Activated T-cell treated with anti-CD3 and anti-CD28 coated beads, Interleukin-2, amount 50 U/mL, for 4 hours (primary cell): ENCODE measurements at places on chromosomes 1 and 21.

DNA sequence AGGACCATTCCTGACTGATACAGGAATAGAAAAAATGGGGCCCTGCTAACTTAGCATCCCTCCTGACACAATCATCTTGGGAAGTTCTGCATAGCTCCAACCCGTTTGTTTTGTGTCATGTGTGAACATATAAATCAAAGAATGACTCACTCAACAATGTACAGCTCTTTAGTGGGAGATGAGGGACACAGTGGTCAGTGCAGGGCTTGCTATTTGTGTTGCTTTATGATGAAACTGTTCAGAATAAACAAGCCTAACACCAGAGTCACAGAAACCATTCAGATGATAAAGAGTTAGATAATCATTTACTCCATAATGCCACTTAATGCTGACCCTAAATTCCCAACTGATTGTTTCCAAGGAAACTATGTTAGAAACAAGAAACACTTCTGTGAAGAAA, 154.2 kb upstream of the ZNHIT6 start:
- DNase-seq = no peak

- DNase-seq = no peak
Observed at GRCh38 chr1:244435562-244436205, 16.0 kb downstream of the ADSS2 start.

- no peak for DNase-seq
Observed at GRCh38 chr1:113488576-113489177, 98.4 kb downstream of the MAGI3 start.

- no peak for DNase-seq
Observed at GRCh38 chr21:21373969-21374368, 375.8 kb downstream of the NCAM2 start.

- no peak for DNase-seq
Observed at GRCh38 chr21:45849651-45850050, 131.9 kb upstream of the COL6A1 start.

- no peak for DNase-seq
Observed at GRCh38 chr1:107748531-107748930, 216.4 kb downstream of the VAV3 start.

DNA sequence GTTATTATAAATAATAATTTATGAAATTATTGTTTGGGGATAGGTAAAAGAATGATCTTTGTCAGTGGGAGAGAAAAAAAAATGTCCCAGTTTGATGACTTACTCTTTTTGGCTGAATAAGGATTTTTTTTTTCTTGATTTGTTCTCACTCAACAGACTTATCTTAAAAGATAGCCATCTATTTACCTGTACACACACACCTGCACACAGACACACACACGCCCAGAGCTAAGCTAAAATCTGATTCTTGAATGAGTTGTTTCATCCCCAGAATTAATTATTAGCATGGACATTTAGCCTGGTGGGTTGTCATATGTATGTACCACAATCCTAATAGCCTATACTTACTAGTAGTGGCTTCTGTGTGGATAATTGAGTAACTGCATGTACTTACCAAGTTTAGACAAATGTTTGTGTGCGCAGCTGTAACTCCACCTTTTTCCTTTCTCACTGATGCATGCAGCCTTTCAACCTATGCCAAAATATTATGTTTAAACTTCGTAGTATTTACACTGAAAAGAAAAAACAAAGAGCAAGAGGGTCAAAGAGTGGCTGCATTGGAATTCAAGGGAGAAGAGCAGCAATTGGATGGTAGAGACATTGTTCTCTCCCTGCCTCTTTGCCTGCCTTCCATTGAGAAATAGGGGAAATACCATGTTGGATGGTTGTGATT, 174.3 kb downstream of the ADGRL2 start:
- no peak for DNase-seq

GRCh38 chr1:59034925-59035324, 251.1 kb upstream of the JUN start:
- DNase-seq = no peak

DNA sequence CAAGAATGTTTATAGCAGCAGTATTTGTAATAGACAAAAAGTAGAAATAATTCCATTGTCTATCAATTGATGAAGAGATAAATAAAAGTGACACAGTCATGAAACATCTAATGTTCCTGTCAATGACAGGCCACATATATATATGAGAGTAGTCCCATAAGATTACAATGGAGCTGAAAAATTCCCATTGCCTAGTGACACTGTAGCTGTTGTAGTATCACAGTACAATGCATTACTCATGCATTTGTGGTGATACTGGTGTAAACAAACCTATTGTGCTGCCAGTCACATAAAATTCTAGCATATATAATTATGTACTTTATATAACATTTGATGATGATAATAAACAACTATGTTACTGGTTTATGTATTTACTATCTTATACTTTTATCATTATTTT, 141.9 kb upstream of the LYPLAL1 start:
- DNase-seq = no peak

DNA sequence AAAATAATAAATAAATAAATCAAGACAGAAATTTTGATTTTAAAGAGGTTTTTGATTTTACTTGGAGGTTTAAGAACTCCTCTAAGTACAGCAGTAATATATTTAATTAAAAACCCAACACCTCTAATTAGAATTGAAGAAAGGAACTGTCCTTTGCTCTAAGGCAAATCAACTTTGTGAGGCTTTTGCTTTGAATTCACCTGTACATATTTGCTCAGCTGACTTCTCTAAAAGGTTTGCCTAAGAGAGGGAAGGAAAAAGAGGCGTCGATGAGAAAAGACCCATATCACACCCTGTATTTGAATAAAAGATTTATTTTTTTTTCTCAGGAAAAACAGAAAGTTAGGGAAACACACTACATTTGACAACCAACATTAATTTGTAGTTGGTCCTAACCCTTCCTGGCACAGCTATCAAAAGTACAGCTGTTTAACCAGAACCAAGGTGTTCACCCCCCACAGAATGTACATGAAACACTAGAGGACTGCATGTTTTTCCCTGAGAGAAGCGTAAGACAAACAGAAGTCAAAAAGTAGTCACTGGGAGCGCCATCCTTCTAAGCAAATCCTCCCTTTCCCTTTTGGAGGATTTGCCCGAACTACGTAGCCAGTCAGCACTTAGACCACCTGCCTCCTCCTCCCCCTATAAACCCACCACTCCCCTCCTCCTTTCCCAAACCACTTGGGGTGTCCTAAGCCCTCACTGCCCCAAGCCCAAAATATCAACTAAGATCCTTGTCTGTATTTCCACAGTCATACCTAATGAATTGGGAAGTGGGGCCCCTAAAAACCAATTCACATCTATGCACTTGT, 4.9 kb downstream of the MCL1 start:
- DNase-seq = no peak

DNA sequence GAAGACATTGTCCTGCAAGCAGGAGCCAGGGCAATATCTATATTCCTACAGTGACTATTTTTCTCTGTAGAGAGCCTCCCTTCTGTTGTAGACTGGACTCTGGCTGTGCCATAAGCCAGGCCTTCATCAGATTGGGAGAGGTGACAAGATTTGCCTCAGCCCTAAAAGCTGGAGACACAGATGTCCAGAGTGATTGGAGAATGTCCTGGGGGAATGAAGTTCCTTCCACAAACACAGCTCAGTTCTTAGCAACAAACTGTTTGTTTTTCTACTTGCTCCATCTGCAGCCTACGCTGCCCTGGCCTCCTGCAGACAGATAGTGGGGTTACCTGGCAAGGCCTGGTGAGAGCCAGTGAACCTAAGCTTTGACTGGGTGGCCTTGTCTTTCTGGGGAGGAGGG, 29.9 kb upstream of the SNX27 start:
- DNase-seq = no peak

GRCh38 chr1:11730429-11730891, 5.5 kb upstream of the AGTRAP start:
- DNase-seq = no peak

DNA sequence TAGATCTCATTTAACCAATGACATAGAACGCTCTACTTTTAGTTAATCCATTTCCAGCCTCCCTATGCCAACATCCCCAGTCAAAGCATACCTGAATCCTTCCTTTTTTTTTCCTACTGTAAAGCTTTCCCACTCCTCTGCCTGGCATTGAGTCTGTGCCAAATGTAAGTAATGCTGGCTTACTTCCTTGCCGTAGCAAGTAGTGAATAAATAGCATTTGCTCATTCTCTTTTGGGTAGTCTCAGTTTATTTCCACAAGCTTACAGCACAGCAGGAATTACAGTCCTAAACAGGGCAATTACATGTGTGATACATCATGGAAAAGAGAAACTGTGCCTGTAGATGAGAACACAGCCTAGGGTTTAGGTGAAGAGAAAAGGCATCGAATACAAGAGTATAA, 352.6 kb upstream of the NEGR1 start:
- no peak for DNase-seq

DNA sequence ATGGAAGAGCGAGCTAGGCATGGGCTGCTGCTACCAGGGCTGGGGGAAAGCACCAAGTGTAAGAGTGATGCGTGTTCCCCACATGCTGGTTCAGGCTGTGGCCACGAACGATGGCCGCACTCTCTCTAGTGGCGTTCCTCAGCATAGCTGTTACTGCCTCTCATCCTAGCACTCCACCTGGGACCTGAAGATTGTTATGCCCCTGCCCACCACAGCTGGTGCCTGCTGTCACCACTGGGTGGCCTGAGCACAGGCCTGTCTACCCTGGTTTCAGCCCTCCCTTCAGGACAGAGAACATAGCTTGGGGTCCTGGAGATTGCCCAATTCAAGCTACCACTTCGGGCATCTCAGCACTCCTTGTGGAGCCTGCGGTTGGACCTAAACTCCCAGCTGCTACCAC, 80.1 kb upstream of the PDC start:
- DNase-seq = no peak

DNA sequence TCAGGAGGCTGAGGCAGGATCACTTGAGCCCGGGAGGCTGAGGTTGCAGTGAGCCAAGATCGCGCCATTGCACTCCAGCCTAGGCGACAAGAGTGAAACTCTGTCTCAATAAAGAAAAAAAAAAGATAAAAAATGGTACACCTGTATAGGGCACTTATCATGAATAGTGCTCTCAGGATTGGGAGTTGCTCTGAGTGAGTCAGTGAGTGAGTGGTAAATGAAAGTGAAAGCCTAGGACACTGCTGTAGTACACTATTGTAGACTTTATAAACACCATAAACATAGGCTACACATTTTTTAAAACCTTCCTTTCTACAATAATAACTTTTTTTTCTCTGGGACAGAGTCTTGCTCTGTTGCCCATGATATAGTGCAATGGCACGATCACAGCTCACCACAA, 16.8 kb downstream of the PHTF1 start:
- DNase-seq = no peak

DNA sequence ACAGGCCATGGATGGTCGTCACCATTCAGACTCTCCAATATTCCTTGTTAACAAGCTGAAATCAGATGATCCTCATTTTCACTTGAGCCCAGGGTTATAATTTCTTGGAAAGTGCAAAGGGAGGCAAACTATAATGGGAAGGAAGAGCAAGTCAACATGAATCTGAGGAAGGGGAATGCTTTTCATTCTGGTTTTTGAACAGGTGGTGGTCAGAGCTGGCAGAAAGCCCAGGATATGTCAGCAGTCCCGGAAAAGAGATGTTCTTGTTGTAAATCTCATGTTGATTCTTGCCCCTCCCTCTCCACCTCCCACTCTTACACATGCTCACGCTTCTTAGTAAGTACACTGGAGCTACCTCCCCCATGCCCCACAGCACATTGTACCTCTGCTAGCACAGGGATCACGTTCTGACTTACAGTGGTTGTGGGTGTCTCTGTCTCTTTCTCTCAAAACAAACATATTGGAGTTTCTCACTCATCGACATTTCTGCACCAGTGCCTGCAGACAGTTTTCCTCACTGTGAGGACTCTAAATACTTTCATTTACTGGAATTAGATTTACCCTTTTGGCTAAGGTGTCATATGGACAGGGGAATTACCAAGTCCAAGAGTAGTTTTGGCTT, 77.6 kb downstream of the XCL2 start:
- DNase-seq = peak; percentile 41

DNA sequence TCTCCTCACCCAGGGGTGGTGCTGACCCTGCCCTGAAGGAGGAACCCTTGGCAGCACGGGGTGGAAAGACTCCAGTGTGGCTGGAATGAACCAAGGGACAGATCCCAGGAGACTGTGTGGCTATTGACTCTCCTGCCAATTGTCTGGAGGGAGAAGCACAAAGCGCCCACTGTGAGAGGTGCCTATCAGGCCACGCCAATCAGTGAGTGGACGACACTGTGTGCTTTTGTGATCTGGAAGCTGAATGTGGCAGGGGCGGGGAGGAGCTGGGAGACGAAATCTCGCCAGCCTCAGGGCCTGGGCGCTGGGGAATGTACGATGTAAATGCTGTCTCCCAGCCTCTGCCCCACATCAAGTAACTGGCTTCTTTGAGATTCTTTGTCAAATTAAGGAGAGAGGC, 167.1 kb downstream of the ZBTB18 start:
- no peak for DNase-seq

GRCh38 chr21:41188486-41189149, 20.7 kb downstream of the BACE2 start:
- no peak for DNase-seq

GRCh38 chr21:44455524-44456213, 359 bp downstream of the LRRC3 start:
- peak; percentile 20 for DNase-seq

DNA sequence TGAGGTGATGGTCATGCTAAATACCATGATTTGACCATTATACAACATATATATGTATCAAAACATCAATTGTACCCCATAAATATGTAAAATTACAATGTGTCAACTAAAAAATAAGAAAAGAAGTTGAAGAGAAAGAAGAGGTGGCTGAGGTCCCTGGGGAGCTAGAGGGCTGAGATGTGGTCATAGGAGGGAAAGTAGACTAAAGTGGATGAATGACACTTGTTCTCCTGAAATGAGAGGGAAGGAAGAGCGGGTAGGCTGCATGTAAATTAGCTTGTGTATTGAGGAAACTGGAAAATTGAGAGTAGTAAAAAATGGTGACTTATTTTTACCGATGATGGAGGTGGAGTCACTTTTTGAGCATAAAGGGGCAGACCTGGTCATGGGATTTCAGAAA, 117.0 kb downstream of the ST6GALNAC3 start:
- DNase-seq = no peak

DNA sequence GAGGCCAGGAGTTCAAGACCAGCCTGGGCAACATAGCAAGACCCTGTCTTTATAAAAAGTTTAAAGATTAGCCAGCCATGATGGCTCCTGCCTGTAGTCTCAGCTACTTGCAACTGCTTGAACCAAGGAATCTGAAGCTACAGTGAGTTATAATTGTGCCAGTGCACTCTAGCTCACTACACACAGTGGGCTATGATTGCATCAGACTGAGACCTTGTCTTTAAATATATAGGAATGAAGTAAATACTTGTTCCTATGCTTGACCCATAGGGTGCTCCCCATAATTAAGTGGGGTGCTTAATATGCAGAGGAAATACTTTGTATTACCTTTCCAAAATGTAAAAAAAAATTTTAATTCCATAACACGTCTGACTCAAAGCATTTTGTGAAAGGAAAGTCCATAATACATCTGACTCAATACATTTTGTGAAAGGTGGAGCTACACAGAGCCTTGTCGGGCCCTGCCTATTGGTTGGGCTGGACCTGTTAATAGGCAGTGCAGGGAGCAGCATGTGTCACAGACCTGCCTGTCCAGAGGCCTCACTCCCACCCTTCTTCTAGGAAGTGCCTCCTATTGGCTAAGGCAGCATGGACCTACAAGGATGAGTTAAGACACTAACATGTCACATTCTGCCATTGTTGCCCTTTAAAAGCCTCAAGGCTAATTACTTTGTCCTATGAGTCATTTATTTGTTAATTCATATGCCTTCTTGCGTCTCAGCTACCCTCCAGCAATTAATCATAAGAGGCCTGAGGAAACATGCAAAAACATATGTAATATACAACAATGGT, 33.6 kb downstream of the CD58 start:
- no peak for DNase-seq
